Smooth muscle cell of the brain vasculature (primary cell): ENCODE measurements at places on chromosomes 13 and 19.

DNA sequence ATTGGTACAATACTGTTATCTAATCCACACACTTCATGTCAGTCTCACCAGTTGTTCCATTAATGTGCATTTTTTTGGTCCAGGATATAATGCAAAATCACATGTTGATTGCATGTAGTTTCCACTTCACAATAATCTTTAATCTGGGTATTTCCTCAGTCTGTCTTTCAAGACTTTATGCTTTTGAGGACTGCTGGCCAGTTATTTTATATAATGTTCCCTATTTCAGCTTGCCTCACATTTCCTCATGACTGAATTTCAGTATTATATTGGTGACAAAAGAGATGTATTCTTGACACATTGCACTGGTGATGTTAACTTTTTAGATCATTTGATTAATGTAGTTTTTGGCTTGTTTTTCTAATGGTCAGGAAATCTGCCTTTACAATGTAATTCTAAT is 368.3 kb downstream of the IRS2 start:
- DNase-seq = no peak

- no peak for DNase-seq
These were observed 915.1 kb downstream of the SLITRK5 start for GRCh38 chr13:88586263-88586662.

GRCh38 chr13:113045251-113046127 is 60.1 kb upstream of the F7 start:
- DNase-seq = no peak

- DNase-seq = no peak
These were observed 21.2 kb upstream of the C13orf46 start for GRCh38 chr13:113995051-113995601.

DNA sequence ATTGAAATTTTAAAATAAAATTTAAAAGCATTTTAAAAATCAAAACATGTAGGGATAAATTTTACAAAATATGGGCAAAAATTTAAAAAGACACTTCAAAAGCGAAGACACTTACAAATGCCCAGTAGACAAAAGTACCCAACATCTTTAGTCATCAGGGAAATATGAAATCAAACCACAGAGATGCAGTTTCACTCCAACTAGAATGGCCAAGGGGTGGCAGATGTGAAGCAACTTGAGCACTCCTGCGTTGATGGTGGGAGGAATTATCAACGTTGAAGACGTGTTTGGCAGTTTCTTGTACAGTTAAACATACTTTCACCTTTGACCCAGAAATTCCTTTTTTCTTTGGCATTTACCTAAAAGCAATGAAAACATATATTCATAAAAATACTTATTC is 518.0 kb upstream of the SGCG start:
- no peak for DNase-seq

GRCh38 chr13:21124852-21125251 is 51.5 kb downstream of the SKA3 start:
- no peak for DNase-seq

DNA sequence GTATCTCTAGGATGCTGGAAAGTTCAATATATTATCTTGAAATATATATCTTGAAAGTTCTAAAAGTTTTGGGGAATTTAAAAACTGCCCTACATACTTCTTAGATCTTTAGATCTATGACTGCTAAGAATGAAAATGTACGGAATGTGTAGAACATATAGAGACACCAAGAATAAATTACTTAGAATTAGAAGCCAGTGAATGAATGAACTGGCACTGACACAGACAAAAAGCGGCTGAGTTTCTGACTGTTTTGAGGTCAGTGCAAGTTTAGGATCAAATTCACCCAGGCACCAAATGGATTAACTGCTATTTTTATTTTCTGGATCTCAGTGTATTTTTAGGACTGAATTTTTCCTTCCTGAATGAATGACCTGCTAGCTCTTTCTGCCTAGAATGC is 411.2 kb downstream of the KCTD12 start:
- DNase-seq = no peak

DNA sequence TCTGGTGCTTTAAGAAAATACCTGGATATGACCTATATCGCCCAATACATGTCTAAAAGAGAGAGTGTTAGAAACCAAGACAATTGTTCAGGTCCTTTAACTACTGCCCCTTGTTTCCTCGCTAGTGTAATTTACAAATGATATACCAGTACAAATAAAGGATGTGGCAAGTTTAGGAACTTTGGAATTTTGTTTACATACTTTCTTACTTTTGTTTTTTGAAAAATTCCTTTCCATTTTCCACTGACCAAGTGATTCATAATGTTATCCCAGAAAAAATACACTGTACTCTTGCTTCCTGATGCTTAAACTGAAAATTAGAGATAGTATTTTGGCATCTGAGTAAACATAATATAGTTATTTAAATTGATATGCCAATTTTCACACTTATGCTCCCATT is 96.8 kb upstream of the CSNK1A1L start:
- no peak for DNase-seq

DNA sequence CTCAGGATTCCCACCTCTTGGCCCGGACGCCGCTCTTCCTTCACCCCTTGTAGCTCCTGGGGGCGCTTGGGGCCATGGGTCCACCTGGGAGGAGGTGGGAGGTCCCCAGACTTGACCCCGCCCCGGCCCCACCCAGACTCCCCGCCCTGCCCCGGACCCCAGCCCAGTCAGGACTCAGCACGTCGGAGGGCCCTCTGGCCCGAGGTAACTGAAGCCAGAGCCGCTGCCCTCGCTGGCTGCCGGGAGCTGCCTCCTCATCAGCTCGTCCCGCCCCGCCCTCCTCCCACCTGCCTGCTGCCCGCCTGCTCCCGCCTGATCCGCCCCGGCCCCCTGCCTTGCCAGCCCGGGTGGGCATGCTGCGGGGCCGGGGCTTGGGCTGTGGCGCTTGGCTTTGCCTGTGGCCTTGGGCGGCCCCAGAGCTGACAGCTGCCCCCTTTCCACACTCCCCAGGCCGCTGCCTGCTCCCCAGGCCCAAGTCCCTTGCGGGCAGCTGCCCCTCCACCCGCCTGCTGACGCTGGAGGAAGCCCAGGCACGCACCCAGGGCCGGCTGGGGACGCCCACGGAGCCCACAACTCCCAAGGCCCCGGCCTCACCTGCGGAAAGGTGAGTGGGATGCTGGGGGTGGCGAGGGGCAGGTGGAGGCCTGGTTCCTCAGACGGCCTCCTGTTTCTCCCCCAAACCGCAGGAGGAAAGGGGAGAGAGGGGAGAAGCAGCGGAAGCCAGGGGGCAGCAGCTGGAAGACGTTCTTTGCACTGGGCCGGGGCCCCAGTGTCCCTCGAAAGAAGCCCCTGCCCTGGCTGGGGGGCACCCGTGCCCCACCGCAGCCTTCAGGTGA is 9.4 kb downstream of the ARHGAP33 start:
- no peak for DNase-seq

DNA sequence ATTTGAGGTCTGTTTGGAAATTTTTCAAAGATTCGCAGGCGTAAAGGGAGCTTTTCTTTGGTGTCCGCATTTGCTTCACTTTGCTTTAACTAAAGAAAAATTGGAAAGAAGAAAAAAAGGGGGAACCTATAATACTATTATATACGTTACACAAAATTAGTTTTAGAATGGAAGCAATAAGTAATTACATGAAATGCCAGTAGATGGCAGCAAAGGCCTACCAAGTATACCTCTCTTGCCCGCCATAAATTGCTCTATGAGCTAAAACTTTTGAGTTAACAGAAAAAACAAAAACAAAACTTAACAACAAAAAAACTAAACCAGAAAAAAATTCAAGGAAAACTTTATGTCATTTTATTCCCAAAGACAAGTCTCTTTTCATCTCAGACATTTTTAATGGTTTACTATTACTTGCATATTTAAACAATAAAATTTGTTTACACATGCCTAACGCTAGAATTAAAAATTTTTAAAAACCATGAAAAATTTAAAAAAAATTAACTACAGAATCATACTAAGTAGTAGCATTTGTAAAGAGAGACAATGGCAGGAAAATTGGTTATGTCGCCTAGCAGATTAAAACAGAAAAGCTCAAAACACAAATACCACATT is 271.4 kb downstream of the NALCN start:
- peak; percentile 31 for DNase-seq

GRCh38 chr13:102724923-102725322 is 30.1 kb upstream of the METTL21C start:
- no peak for DNase-seq

GRCh38 chr19:52943884-52944643 is 18.6 kb downstream of the ZNF816 start:
- no peak for DNase-seq

- DNase-seq = no peak
These were observed 15.3 kb downstream of the FBXO27 start for GRCh38 chr19:39017026-39017425.

DNA sequence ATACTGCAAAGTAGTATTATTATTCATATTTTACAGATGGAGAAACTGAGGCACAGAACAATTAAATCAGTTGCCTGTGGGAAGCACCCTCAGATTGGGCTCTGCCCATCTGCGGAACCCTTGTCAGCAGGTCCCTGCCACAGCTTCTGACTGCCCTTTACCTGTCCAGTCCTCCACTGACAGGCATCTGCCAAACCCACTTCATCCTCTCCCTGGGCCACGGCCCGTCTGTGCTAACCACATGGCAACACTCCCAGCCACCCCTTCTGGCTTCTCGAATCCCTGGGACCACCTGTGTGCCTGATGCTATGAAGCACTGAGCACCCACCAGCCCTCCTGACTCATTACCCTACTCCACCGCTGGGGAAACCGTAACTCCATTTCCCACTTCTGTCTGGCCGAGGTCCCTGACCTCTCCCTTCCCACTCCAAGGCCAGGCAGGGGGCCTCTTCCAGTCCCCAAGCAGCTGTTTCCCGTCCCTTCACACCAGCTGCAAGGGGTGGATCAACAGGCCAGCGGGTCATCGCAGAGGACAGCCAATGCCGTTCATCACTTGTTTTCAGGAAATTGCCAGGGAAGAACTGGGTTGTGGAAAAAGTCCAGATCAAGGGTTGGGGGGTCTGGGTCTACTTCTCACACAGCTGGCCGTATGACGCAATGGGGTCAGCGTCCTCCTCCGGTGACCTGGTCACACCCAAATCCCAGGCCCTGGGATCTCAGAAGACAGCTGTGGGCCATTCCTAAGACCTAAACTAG is 2.5 kb downstream of the KANK3 start:
- DNase-seq = no peak

GRCh38 chr13:99686157-99686572 is 184.9 kb downstream of the TM9SF2 start:
- no peak for DNase-seq

- no peak for DNase-seq
These were observed 37.2 kb downstream of the ZC3H13 start for GRCh38 chr13:46015366-46015765.

GRCh38 chr13:35957241-35957731 is 173.9 kb downstream of the DCLK1 start:
- DNase-seq = no peak

DNA sequence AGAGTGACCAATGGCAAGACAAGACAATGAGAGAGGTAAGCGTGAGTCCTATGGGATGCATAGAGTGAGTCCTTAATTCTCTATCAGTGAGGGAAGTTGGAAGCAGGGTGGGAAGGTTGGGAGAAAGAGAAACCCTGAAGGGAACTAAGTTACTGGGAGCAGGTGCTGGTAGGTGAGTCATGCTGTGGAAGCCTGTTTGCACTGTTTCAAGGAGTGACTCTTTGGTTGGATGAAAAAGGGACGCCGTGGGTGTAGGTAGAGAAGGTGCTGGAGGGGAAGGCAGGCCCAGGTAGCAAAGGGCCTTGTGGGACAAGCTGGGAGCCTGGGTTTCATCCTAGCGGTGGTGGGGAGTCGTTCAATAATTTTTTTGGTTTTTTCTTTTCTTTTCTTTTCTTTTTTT is 21.9 kb downstream of the IGFL1 start:
- no peak for DNase-seq

GRCh38 chr19:16764280-16764679 is 44.6 kb downstream of the NWD1 start:
- DNase-seq = no peak
